ENCODE measurements at places on chromosomes 2 and 18. TPM values are rescaled to one million over a fixed set of nuclear protein-coding genes. Genes with fewer than 3 reads are reported as not detected.
A peak's percentile ranks its signal among the peaks of the same experiment; 100 is the strongest.

- no peak overlapping the region for H3K4me3 ChIP-seq
- no peak overlapping the region for H3K27ac ChIP-seq
- H3K36me3 ChIP-seq: peaks cover 6% of the 10 kb centered on the region
- no peak for DNase-seq
- H3K27me3 ChIP-seq: no peaks in the 10 kb centered on the region
- no peaks in the 10 kb centered on the region for H3K4me1 ChIP-seq
Measured at GRCh38 chr2:189851174-189851826, 67.0 kb downstream of the PMS1 start.

Gene RGPD5
- 118 TPM for total RNA-seq

GRCh38 chr18:51330148-51330547 lies 132.7 kb upstream of the MEX3C start:
- H3K4me1 ChIP-seq: no peaks in the 10 kb centered on the region
- no peaks in the 10 kb centered on the region for H3K36me3 ChIP-seq

DNA sequence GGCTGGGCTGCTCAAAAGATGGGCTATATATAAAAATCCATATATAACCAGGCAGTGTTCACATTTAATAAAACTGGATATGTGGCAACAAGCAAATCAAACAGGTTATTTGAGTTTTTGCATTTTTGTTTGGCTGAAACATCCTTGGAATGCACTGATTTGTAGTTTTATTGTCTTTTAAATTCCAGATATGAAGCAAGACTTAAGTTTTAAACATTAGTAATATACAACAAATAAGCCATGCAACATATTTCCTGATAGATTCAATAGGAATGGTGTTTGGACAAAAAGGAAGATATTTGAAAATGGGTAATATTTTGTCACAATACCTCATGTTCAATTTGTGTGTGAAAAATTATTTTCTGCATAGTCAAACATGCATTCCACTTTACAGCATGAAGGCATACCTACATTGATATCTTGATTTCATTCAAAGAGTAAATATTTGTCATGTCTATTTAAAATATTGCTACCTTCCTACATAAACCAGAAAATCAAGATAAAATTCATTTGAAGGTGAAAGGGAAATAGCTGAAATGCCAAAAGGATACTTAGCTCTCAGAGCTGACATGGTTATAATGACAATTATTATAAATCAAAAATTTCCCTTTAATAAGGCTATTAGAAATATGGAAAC lies 132.3 kb upstream of the NETO1 start:
- DNase-seq: no peak
- no peaks in the 10 kb centered on the region for H3K36me3 ChIP-seq
- no peaks in the 10 kb centered on the region for H3K27me3 ChIP-seq
- H3K4me1 ChIP-seq: no peaks in the 10 kb centered on the region

DNA sequence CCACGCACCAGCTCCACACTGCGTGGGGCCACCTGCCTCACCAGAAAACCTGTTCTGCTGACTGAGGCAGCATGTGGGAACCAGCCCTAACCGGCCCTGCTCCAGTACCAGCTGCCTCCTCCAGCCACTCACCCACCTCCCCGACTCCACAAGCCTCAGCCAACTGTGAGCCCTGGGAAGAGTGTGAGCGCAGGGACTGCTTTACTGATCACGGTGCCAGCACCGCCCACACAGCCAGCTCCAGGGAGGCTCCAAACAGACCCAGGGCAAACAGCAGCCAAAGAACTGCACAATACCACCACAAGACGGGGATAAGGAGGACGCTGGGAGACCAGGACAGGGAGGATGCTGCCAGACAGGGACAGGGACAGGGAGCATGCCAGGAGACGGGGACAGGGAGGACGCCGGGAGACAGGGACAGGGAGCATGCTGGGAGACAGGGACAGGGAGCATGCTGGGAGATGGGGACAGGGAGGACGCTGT lies 28.4 kb downstream of the EIPR1 start:
- no peak for DNase-seq
- no peaks in the 10 kb centered on the region for H3K4me1 ChIP-seq
- H3K27me3 ChIP-seq: no peaks in the 10 kb centered on the region
- no peak overlapping the region for H3K27ac ChIP-seq
- H3K36me3 ChIP-seq: no peaks in the 10 kb centered on the region

DNA sequence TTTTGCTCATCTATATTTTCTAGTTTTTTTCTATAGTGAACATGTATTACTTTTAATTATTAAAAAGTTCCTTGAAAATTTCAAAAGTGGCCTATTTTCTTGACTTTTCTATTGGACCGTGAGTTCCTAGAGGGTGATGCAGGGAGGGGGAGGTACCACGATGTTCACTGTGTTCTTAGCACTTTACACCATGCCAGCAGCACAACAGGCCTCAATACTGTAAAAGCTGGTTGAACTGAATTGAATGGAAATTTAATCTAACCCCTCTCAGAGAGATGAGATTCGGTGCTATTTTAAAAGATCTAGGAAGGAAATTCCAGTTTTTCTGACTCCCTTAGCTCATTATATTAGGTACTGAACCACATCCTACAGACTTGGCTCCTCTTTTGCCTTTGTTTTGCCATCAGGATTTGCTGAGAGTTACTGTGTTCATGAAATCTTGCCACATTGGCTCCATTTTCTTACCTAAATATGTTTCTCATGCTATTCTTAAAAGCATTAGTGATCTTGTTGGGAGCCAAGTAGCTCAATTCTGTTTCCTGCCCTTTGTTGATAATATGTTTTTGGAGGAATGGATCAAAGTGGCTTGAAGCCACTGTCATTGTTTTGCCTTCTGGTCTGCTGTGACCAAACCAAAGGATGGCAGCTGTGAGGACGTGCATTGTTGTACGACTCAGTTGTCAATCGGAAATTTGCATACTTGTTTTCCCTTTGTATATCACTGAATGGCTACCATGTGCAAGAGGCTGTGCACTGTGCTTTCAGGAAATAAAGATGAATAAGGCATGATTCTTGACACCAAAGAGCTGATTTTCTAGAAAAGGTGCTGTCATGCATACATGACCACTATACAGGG lies 25.3 kb downstream of the MYO1B start:
- peak overlapping the region; percentile 48 for H3K27ac ChIP-seq
- DNase-seq: no peak
- H3K4me3 ChIP-seq: no peak overlapping the region
- H3K27me3 ChIP-seq: no peaks in the 10 kb centered on the region
- H3K36me3 ChIP-seq: no peaks in the 10 kb centered on the region

Gene ANKRD29
- 28.6 TPM for total RNA-seq

Gene VPS54
- 24.4 TPM for total RNA-seq

- H3K27me3 ChIP-seq: no peaks in the 10 kb centered on the region
- no peak overlapping the region for H3K27ac ChIP-seq
- DNase-seq: no peak
- H3K4me1 ChIP-seq: no peaks in the 10 kb centered on the region
- H3K4me3 ChIP-seq: no peak overlapping the region
Measured at GRCh38 chr18:40037356-40037755, 1917.7 kb upstream of the PIK3C3 start.

DNA sequence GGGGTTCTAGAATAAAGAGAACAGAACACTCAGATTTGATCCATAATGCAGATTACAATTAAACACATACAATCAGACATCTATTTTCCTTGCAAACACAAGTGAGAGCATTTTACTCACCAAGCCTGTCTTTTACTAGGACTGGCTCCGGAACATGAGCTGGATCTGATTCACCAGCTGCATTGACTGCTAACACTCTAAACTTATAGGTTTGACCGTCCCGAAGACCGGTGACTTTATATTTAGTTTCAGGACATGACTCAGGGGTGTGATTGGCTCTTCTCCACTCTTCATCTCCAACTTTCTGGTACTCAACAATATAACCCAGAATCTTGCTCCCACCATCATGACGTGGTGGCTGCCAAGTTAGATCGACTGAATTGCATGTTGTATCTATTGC lies 112.4 kb downstream of the PLEKHA3 start:
- DNase-seq: no peak
- H3K27ac ChIP-seq: no peak overlapping the region
- peaks cover 2% of the 10 kb centered on the region for H3K36me3 ChIP-seq
- no peaks in the 10 kb centered on the region for H3K4me1 ChIP-seq
- no peaks in the 10 kb centered on the region for H3K27me3 ChIP-seq

GRCh38 chr2:101175991-101176390 lies 24.8 kb upstream of the TBC1D8 start:
- DNase-seq: no peak
- no peak overlapping the region for H3K27ac ChIP-seq
- H3K4me3 ChIP-seq: no peak overlapping the region
- H3K27me3 ChIP-seq: no peaks in the 10 kb centered on the region

DNA sequence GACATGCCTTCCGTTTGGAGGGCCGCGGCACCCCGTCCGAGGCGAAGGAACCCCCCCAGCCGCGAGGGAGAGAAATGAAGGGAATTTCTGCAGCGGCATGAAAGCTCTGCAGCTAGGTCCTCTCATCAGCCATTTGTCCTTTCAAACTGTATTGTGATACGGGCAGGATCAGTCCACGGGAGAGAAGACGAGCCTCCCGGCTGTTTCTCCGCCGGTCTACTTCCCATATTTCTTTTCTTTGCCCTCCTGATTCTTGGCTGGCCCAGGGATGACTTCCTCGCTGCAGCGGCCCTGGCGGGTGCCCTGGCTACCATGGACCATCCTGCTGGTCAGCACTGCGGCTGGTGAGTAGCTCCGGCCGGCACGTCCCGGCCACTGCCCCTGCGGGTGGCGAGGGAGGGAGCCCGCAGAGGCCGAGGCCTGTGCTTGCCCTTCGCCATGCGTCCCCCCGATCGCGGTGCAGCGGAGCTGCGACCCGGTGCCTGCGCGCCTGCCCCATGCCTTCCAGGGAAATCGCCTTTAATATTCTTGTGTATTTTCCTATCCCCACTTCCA lies 1.2 kb downstream of the BMPR2 start:
- H3K36me3 ChIP-seq: no peaks in the 10 kb centered on the region
- DNase-seq: peak; percentile 75
- H3K27me3 ChIP-seq: no peaks in the 10 kb centered on the region
- H3K27ac ChIP-seq: peak overlapping the region; percentile 99

Gene DNAJC10
- 131 TPM for total RNA-seq

Gene GREB1L
- 5.1 TPM for total RNA-seq

DNA sequence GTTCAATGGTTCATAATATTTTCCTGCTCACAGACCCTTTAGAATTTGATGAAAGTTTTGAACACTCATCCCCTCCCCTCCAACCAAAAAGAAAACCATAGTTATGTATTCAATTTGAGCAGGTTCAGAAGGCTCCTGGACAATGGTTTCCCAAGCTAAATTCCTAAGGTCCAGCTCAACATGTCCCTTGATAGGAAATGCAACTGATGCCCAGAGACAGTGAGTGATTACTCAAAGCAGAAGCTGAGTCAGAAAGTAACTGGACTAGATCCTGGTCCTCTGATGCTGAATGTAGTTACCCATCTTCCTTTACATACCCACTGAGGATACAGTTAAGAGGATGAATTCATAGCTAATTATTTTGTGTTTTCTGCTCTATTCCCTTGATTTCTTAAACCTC lies 218.9 kb upstream of the NCKAP5 start:
- H3K4me3 ChIP-seq: no peak overlapping the region
- H3K4me1 ChIP-seq: no peaks in the 10 kb centered on the region
- no peak overlapping the region for H3K27ac ChIP-seq
- no peaks in the 10 kb centered on the region for H3K36me3 ChIP-seq
- H3K27me3 ChIP-seq: no peaks in the 10 kb centered on the region

DNA sequence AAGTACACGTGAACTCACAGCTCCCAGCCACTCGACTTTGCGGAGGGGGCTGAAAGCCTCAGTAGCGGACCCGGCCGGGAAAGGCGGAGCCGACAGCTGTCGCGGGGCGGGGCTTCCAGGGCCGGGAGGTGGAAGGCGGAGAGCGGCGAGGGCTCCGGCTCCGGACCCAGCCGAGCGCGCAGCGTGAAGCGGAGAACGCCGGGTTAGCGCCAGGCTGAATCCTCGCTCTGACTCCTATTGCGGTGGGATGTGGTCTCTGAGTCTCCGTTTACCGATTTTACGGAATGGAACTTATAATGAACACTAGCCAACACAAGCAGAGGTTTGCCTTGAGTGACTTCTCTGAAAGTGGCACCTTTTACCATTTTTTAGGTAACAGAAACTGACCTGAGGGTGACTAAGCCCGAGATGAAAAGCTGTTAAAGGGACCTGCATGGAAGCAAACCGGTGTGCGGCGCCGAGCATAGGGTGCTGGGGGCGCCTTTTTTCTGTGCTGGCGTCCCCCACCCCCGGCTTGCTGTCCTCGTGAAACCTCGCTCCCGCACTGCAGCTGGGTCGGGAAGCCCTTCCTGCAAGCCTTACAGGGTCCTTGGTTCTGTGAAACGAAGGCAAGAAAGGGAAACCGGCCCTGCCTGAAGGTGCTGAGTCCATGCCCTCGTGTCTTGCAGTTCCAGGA lies 72.9 kb downstream of the EN1 start:
- no peak overlapping the region for H3K4me3 ChIP-seq
- DNase-seq: peak; percentile 56
- no peaks in the 10 kb centered on the region for H3K4me1 ChIP-seq
- no peaks in the 10 kb centered on the region for H3K27me3 ChIP-seq

DNA sequence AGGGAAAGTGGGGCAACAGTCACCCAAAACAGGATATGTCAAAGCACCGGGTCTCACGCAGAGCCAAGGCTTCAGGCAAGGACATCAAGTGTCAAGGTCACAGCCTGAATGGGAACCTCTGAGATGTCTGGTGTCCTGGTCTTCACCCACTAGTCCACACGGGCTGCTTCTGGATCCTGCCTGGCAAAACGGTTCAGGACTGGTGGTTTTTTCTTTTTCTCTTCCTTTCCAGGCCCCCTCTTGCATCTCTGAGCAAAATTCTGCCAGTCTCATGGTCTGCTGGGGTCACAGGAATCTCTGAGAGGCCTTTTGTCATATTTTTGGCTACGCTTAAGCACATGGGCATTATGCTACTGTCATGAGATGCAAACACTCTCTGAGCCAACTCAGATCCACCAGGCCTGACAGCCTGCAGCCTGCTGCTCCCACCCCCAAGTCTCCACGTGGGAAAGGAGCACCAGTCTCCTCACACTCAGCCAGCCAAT lies 518.2 kb upstream of the ZEB2 start:
- DNase-seq: no peak
- peak overlapping the region; percentile 13 for H3K27ac ChIP-seq
- no peak overlapping the region for H3K4me3 ChIP-seq
- no peaks in the 10 kb centered on the region for H3K36me3 ChIP-seq
- no peaks in the 10 kb centered on the region for H3K4me1 ChIP-seq

Gene DNAJC5G
- not detected for total RNA-seq

DNA sequence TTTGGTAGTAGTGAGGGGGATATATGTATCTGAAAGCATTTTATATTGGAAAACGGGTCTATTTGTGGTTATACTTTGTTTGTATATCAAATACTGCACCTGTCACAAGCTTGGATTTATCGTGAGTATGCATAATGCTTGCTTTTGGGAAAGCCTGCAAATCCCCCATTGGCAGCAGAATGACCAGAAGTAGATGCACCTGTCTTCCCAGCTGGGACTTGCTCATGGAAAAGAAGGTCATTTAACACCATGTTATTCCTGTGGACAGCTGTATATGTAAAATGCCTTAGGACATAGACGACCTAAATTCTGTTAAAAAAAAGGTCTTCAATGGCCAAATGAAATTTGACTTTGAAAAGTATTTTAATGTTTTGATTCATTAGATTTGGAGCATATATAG lies 599.4 kb downstream of the XIRP2 start:
- H3K27me3 ChIP-seq: no peaks in the 10 kb centered on the region
- H3K27ac ChIP-seq: no peak overlapping the region
- DNase-seq: no peak
- H3K36me3 ChIP-seq: no peaks in the 10 kb centered on the region
- H3K4me3 ChIP-seq: no peak overlapping the region

Data from aorta (tissue), 5 donors.